ENCODE measurements at places on chromosomes 1 and 21.
A peak's percentile ranks its signal among the peaks of the same experiment; 100 is the strongest.

GRCh38 chr1:188599313-188599712, 1770.6 kb downstream of the PLA2G4A start:
- DNase-seq = no peak

DNA sequence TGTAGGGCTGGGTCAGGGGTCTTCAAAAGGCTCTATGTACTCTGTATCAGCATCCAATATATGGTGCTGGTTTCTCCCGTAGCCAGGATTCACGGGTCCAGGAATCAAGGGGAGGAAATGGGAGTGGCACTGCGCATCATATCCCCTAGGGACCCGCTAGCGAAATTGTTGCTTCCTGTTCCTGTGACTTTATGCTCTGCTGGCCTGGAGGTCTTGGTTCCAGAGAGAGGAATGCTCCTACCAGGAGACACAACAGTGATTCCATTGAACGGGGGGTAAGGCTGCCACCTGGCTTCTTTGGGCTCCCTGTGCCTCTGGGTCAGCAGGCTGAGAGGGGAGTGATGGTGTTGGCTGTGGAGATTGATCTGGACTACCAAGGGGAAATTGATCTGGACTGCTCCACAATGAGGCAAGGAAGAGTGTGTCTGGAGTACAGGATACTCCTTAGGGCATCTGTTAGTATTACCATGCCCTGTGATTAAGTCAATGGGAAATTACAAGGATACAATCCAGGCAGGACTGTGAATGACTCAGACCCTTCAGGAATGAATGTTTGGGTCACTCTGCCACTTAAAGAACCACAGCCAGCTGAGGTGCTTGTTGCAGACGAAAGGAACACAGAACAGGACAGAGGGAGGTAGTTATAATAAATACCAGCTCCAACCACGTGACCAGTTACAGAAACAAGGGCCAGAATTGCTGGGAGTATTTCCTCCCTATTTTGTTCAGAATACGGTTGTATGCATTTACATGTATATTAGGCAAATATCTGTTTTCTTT, 10.2 kb downstream of the SPSB1 start:
- DNase-seq = no peak

- peak; percentile 92 for DNase-seq
Measured at GRCh38 chr1:147539122-147539575, 2.2 kb upstream of the BCL9 start.

DNA sequence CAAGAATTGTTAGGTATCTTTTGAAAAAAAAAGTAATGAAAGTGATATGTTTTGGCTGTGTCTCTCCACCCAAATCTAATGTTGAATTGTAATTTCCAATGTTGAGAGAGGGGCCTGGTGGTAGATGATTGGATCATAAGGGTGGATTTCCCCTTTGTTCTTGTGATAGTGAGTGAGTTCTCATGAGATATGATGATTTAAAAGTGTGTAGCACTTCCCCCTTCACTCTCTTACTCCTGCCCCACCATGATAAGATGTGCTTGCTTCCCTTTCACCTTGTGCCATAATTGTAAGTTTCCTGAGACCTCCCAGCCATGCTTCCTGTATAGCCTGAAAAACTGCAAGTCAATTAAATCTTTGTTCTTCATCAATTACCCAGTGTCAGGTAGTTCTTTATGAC, 70.7 kb downstream of the XCL2 start:
- no peak for DNase-seq

- DNase-seq = no peak
Measured at GRCh38 chr1:215219372-215219771, 136.8 kb downstream of the KCNK2 start.

GRCh38 chr1:93636712-93637111, 44.9 kb downstream of the BCAR3 start:
- DNase-seq = no peak

DNA sequence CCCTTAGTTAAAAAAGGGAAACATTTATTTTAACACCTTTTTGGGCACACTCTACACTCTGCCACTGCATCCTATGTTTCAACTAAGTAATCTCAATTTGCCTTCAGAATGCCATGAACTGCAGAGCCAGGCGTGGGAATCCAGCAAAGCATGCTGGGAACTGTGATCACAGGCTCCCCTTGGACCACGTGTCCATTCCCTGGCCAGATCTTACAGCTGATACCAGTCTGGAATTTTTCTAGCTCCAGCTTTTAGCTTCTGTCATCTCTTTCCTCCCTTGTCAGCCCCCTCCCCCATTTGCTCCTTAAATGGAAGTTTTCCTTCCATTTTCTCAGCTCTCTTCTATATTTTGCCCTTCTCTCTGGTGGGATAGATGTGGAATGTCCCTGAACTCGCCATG, 29.4 kb downstream of the RCSD1 start:
- no peak for DNase-seq

Measured in fibroblast of the conjunctiva (primary cell).